ENCODE measurements at places on chromosomes 7 and 10.

DNA sequence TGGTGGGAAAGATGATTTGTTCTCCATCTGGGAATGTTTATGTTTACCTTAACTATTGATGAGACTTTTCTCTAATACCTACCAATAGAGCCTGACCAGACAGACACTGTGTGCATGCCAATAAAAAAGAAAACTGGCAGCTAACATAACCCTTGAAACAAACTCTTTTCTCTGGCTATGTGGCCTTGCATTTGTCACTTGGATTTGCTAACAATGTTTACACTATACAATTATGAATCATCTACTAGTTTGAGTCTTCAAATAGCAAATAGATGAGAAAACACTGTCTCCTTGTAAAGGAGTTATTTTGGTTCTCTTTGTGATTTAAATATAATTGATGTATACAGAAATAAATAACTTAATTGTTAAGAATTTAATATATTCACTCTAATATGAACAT, 273.1 kb downstream of the SEMA3D start:
- peak; percentile 67 for DNase-seq

- no peak for DNase-seq
Measured at GRCh38 chr10:96288151-96288621, 16.0 kb upstream of the DNTT start.

- no peak for DNase-seq
Measured at GRCh38 chr10:90399782-90400181, 458.1 kb downstream of the HTR7 start.

DNA sequence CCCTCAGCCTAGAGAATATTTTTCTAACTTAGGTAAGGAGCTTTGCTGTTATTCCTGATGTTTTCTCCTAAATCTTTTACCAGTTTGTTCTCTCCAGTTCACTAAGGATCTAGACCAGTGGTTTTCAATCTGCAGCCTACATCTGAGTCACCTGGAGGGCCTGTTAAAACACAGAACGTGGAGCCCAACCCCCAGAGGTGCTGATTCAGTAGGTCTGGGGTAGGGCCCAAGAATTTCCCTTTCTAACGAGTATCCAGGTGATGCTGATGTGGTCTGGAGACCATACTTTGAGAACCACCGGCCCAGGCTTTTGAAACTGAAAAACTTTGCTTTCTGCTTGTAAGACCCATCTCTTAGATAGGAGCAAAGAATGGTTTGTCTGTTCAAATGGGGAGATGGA, 51.2 kb upstream of the KMT2E start:
- peak; percentile 51 for DNase-seq

- no peak for DNase-seq
Measured at GRCh38 chr10:127745861-127746260, 8.9 kb downstream of the FOXI2 start.

DNA sequence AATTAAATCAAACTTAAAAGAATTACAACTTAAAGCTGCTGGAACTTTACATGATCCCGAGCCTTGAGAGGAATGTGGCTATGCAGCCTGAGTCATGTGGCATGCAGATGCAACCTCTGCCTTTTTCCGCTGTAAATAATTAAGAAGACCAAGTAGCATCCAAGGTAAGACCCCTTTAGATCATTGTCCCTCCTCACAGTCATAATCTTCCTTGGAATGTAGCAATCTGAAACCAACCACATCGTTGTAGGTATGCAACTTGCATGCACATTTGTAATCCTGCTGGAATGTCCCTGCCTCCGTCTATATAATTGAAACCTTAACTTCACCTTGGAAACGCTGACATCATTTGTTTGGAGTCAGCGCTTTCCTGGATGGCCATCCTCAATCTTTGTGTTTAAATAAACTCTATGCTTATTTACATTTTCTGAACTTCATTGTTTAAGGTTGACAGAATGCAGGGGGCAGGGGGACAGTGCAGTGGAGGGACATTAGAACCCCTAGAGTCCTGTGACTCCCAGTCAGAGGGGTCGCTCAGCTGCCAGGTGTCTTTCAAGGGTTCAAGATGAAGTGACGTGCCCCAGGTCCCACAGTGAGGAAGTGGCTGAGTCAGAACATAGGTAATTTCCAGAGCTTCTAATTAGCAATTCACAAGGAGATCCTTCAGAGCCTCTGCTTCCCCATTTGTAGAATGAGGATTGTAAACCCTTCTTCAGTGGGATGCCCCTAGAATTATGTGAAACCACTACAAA, 110.7 kb downstream of the RALA start:
- peak; percentile 89 for DNase-seq

- no peak for DNase-seq
Measured at GRCh38 chr10:5168897-5169420, 16.0 kb downstream of the AKR1C8 start.

GRCh38 chr10:101485207-101485606, 102.8 kb downstream of the POLL start:
- no peak for DNase-seq

DNA sequence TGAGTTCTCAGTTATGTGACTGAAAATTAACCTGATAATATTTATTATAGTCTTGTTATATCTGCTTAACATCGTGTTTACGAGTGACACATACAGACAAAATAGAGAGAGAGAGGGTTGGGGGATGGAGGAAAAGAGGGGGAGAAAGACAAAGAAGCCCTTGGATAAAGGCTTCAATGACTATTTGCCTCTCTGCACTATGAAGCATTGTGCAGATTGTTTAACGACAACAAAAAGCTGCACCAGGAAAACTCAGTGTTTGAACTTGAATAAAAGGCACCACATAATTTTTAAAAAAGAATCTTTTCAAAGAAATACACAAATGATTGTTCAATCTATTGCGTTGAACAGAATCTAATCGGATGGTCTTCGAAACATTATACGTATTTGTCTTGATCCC, 27.8 kb downstream of the MAGI2 start:
- no peak for DNase-seq

- DNase-seq, result no peak
Measured at GRCh38 chr10:523925-524324, 165.5 kb downstream of the DIP2C start.
